Erythroblast (primary cell): ENCODE measurements at places on chromosomes 3 and 15.

DNA sequence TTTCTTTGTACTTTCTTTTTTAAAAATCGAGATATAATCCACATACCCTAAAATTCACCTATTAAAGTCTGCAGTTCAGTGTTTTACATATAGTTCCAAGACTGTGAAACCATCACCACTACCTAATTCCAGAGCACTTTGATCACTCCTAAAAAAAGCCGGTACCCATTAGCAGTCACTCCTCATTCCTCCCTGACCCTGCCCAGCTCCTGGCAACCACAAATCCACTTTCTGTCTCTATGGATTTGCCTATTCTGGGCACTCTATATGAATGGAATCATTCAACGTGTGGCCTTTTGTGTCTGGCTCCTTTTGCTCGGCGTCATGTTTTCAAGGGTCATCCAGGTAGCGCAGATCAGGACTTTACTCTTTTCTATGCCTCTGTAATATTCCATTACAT lies 17.3 kb downstream of the TRPM1 start:
- DNase-seq, result no peak

DNA sequence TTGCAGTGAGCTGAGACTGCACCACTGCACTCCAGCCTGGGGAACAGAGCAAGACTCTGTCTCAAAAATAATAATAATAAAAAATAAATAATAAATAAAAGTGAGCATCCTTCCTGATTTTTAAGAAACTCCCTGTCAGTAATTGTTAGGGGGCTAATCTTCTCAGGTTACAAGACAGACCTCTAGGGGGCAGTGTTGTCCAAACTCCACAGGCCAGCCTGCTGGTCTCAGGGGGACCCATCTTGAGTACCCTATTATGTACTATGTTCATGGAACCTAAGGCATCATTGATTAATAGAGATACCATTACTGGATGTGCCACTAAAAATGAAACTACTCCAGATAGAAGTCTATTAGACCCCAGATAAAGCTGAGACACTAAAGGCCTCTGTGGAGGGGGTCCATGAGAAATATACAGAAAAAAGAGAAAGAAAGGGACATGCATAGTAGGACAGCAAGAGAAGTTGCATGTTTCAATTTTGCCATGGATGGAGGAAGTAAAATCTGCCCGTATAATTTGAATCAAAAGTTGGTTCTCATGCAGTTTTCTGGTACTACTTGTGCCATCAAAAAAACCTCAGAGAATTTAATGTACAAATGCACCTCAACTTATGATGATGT lies 85.5 kb upstream of the CDV3 start:
- DNase-seq, result peak; percentile 66

DNA sequence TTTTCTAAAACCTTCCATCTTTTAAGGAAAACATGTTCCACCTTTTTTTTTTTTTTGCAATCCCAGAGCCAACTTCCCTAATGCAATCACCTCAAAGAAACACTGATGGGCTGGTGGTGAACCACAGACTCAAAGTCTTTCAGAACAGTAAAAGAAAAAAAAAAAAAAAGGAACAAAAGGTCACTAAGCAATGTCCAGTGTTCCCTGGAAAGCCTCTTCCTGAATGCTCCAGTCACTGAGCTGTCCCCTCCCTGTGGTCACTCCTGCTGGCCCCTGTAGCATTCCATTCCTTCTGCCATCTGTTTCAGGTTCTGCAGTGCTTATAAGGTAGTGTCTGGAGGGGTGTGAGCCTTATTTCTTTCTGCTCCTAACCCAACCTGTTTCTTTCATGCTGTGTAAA lies 53.3 kb downstream of the AAGAB start:
- no peak for DNase-seq

GRCh38 chr3:10599017-10599416 lies 93.6 kb upstream of the ATP2B2 start:
- no peak for DNase-seq

DNA sequence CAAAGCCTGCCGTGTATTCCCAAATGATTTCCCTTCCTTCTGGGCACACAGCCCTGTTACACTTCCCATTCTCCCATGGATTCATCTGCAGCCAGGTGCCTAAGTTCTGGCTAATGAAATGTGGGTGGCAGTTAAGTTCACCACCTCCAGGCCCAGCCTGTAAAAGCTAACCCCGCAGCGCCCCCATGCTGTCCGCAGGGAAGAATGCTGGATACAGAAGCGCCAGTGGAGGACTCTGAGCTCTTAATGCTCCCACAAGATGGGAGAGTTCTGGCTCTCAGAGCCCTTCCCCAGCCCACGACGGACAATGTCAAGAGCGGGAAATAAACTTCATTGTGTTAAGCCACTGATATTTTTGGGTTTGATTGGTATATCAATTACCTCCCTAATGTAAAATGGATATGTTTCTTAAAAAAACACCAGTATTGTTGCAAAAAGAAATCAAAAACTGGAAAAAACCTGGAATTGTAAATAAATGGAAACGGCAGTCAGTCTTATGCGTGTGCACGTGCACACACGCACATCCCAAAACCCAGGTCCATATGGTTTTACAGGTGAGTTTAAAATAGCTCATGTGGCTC lies 37.7 kb upstream of the FGD5 start:
- peak; percentile 59 for DNase-seq

DNA sequence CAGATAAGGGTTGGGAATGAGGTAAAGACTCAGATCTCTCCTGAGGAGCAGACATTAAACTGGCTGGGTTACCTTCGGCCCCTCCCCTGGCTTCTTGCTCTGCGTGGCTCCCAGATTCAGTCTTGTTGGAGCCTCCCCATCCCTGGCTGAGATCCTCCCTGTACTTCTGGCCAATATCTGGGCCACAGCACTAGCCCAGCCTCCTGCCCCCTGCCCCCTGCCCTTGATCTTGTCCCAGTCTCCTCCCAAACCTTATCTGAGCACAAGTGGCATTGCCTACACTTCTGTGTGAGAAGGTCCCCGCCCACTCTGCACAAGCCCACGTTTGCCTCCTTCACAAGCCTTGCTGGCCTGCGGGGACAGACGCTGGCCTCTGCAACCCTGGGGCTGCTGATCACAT lies 16.8 kb downstream of the PLA2G4F start:
- DNase-seq, result peak; percentile 12

DNA sequence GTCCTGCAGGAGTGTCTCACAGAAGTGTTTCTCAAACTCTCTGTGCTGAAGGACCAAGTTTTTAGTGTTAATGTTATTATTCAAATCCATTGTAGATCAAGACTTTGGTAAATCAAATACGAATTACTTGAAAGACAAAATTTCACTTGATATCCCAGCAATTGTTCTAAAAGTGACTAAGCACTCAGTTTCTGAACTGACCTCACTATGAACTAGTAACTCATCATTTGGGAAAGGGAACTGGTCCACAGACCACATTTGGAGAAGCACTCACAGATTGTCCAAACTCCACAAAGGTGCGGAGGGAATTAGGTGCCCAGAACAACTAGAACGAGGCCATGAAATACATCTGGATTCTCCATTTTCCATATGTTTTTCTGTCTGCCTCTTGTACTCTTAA lies 25.6 kb downstream of the FAM43A start:
- DNase-seq, result no peak

DNA sequence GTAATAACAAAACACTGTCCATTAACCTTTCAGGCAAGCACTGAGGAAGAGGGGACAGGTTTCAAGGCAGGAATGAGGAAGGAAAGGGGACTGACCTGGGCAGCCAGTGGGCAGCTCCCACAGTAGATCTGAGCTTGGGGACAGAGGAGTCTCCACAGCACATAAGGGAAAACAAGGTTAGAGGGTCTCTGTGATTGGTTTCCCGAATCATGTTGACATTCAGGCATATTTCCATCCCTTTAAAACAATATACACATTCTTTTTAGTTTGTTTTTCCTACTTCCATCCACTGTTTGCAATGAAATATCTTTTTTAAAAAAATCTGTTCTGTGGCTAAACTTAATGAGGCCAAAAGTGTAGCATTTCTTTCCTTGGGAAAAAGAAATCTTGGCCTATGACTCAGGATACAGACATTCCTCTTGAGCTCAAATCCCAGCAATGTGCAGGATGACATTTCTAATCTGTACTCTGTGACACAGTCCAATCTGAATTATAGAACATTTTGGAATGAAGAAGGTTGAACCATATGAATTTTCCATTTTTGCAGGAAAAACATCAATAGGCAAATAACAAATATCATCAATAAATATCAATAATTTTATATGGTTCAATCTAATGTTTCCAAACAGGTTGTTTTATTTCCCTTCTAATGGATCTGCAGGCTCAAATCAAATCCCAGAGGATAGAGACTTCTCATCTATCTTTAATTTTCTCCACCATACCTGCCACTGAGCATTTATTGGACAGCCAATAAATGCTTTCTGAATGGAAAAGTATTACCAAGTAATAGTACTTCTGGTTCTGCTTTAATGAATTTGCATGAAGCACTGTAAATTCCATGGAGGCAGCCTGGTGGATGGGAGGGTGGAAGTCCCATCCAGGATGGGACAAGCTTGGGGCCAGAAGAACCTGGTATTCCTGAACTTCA lies 54.1 kb downstream of the ITGB5 start:
- DNase-seq, result no peak

- no peak for DNase-seq
These were observed 45.0 kb downstream of the EEFSEC start for GRCh38 chr3:128198313-128198712.

- no peak for DNase-seq
These were observed 40.6 kb upstream of the FGF7 start for GRCh38 chr15:49382394-49382793.

GRCh38 chr3:25448750-25449692 lies 21.0 kb downstream of the RARB start:
- no peak for DNase-seq

GRCh38 chr3:48407542-48408099 lies 22.3 kb downstream of the PLXNB1 start:
- DNase-seq, result no peak

GRCh38 chr15:70559265-70560239 lies 203.8 kb downstream of the UACA start:
- DNase-seq, result no peak

DNA sequence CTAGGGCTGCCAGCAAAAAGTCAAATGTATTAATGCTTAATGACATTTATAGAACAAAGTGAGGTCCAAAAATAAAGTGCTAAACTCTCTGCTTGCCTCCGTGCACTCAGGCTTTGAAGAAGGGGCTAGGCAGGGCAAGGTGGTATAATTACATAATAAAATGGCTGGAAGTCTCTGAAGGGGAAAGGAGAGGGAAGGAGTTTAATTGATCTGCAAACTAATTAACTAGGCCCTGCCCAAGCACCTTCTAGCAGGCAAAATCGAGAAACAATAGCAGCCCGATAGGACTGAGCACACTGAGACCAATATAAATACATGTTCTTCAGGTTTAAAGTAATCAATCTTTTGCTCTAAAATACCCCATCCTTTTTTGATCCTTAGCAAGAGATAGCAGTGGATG lies 13.0 kb downstream of the DIS3L start:
- DNase-seq, result no peak

DNA sequence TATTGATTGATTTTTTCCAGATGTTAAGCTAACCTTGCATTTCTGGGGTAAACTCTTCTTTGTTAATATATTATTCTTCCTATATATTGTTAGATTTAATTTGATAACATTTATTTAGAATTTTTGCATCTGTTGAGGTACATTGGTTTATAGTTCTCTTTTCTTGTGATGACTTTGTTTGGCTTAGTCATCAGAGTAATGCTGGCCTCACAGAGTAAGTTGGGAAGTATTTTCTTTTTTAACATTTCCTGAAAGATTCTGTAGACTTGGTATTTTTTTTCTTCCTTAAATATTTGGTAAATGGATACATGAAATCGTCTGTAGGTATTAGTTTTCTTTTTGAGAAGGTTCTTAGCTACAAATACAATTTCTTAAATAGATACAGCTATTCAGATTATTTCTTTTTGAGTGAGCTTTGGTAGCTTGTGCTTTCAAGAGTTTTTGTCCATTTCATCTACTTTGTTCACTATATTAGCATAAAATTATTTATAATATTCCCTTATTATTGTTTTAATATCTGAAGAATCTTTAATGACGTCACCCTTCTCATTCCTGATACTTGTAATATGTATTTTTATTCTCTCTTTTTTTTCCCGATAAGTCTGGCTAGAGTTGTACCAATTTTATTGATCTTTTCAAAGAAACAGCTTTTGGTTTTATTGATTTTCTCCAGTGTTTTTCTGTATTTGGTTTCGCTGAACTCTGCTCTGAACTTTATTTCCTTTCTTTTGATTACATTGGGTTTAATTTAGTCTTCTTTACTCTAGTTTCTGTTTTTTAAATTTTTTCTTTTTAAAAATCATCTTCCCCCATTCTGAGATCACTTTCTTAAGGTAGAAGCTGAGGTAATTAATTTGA lies 6.5 kb upstream of the HPS3 start:
- DNase-seq, result no peak

DNA sequence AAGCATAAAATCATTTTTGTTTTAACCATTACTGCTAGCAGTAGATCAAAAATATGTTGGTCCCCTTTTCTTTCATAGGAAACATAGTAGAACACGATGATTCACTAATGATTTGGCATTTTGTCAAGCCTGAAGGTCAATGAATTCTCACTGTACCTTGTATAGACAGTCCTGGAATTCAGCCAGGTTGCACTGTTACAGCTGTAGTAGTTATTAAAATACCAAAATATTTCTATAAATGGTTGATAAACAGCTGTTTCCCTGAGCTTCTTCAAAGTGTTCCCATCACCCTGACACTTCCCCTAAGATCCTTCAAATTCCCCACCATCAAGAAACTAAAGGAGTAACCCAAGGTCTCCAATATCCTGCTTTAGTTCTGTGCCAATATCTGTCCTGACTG lies 200.9 kb downstream of the ATP8B4 start:
- DNase-seq, result no peak

- DNase-seq, result peak; percentile 31
These were observed 5.0 kb upstream of the PRRT3 start for GRCh38 chr3:9957214-9957613.

- no peak for DNase-seq
These were observed 84.2 kb downstream of the LRRC49 start for GRCh38 chr15:70976851-70977250.

- DNase-seq, result no peak
These were observed 1053.0 kb downstream of the FHIT start for GRCh38 chr3:60198179-60198720.

DNA sequence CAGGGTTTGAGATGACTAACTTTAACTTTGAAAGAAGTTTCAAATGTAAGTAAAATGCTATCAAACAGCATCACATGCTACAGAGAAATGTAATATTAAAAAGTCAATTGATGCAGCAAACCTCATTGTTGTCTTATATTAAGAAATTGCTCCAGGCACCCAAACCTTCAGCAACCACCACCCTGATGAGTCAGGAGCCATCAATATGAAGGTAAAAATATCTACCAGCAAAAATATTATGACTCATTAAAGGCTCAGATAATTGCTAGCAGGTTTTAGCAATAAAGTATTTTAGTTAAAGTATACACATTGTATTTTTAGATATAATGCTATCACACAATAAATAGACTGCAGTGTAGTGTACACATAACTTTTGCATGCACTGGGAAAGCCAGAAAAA lies 746.3 kb downstream of the ZPLD1 start:
- no peak for DNase-seq

DNA sequence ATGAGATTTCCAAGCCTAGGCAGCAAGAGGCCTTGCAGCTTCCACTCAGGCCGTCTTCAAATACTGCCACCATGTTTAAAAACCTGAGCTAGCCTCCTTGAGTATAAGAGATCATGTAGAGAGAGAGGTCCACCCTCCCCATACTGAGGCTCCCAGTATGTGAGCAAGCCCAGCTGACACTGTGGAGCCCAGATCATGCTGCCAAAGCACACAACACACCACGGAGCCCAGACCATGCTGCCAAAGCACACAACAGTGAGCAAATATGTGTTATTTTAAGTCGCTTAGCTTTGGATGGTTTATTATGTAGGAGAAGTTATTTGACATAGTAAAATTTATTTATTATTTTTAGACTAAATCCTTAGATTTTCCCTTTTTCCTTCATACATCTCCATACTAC lies 333.7 kb downstream of the CTNNB1 start:
- no peak for DNase-seq
